ENCODE measurements at places on chromosomes 13 and 19.
A peak's percentile ranks its signal among the peaks of the same experiment; 100 is the strongest.

DNA sequence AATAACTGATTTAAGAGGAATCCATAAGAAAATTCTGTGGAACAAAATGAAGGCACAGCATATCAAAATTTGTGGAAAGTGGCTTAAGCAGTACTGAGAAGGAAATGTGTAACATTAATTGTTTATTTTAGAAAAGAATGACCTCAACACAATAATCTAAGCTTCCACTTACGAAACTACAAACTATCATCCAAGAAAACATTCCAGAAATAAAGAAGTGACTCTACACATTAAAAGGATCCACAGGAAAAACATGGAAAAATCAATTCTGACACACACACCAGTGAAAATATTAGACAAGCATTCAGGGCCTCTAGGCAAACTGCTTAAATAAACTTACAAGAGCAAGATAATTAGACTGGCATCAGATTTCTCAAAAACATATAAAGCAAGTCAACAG, 14.0 kb downstream of the EXOSC8 start:
- no peak for DNase-seq

DNA sequence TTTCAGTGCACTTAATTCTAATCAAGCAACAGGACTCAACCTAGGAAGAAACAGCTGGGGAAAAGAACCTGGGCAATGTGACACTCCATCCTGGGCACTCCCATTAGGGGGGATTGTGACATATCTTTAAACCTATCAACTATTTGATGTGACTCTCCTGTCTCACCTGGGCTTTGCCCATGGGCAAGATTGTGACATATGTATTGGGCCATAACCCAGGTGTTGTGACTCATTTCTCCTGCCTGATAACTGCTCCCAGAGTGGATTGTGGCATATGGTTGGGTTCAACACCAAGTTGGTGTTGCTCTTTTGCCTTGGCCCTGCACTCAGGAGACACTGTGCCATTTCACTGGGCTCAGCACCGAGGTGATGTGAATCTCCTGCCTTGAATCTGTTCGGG, 82.6 kb downstream of the ZNF723 start:
- no peak for DNase-seq

- no peak for DNase-seq
Measured at GRCh38 chr13:114043421-114044053, 69.7 kb upstream of the C13orf46 start.

DNA sequence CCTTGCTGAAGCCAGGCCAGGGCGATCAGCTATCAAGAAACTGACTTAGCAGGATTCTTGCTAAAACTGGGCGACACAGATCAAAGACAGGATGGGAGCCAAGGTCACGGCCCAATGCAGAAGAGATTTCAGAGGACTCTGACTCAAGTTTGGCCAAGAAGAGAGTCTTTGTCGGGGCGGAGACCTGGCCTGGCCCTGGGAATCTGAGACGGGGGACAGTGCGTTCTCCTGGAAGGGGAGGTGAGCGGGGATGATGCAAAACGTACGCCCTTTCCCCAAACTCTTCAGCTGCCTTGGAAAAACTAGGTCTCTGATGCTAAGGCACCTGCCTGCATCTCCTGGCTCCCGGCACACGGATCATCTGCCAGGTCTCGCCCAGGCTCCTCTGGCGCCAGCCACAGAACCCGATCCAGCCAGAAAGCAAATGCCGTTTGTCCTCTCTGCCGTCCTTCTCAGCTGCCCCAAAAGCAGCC, 9.8 kb downstream of the MVB12A start:
- no peak for DNase-seq

GRCh38 chr13:94583926-94584325, 12.0 kb downstream of the TGDS start:
- no peak for DNase-seq

DNA sequence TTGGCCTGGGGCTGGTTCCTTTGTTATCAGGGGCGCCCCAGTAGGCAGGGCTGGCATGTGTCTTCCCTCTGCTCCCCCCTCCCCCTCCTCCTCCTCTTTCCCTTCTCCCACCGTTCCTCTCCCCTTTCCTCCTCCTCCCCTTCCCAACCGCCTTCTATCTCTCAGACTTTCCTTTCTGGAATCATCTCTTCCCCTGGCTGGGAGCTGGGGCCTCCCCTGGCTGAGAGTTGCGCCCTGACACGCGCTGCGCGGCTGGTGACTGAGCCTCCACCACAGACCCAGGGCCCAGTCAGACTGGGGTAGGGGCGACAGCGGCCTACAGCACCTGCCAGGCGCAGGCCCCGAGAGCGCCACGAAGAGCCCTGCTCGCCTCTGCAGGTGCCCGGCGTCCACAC, 2.8 kb downstream of the PNMA8B start:
- no peak for DNase-seq

- no peak for DNase-seq
Measured at GRCh38 chr13:109123971-109124370, 494.6 kb downstream of the MYO16 start.

DNA sequence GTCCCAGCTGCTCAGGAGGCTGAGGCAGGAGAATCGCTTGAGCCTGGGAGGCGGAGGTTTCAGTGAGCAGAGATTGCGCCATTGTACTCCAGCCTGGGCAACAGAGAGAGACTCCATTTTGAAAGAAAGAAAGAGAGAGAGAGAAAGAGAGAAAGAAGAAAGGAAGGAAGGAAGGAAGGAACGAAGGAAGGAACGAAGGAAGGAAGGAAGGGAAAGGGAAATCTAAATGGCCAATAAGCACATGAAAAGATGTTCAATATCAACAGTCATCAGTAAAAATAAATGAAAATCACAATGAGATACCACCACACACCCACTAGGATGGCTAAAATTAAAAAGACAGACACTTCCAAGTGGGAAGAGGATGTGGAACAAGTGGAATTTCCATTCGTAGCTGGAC, 19.7 kb downstream of the FXYD5 start:
- no peak for DNase-seq

DNA sequence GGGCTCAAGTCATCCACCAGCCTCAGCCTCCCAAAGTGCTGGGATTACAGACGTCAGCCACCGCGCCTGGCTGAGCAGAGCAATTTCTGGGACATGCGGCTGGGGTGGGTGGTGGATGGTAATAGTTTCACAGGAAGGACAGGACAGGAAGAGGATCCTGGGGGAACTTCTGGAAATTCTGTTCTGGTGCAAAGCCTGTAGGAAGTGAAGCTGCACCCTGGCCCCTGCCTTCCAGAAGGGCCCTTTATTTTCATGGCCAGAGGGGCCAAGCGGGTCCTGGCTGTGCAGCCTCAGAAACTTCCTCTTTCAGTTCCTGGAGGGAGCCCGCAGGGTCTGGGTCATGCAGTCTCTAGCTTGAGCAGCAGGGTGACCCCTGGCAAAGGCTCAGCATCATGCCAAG, 15.7 kb downstream of the FEM1A start:
- no peak for DNase-seq

DNA sequence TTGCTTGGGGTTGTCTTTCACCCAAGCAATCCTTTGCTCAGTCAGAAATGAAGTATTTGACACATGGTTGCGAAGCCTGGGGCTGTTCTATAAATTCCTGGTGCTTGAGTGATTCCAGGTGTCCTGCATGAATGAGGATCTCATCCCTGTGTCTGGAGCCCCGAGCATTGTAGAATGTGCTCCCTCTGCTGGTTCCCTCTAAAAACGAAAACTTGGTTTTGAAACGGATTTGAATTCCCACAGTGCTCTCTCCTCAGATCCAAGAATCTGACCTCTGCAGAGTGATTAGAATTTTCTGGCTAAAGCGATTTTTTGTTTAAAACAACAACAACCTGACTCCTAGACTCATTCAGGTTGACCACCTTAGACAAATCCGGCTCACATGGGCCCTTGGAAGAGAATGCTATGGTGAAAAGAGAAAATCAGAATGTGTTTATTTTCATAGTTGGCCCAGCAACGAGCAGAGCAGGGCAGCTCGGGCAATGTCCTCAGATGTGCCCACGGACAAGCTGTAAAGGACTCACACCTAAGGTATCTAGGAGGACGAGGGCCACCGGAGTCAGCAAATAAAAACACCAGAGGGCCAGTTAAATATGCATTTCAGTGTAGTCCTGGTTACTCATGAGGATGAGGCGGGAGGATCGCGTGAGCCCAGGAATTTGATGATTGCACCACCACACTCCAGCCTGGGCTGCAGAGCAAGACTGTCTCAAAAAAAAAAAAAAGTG, 8.7 kb upstream of the ATP12A start:
- DNase-seq = peak; percentile 74

Data from ACHN (cell line).